ENCODE measurements at places on chromosomes 5 and 9.

GRCh38 chr9:84916769-84917168 lies 247.2 kb downstream of the NTRK2 start:
- no peak for DNase-seq

- no peak for DNase-seq
These were observed 142.6 kb upstream of the GAS1 start for GRCh38 chr9:87089929-87090328.

GRCh38 chr5:152549709-152550108 lies 144.6 kb upstream of the NMUR2 start:
- DNase-seq = no peak

DNA sequence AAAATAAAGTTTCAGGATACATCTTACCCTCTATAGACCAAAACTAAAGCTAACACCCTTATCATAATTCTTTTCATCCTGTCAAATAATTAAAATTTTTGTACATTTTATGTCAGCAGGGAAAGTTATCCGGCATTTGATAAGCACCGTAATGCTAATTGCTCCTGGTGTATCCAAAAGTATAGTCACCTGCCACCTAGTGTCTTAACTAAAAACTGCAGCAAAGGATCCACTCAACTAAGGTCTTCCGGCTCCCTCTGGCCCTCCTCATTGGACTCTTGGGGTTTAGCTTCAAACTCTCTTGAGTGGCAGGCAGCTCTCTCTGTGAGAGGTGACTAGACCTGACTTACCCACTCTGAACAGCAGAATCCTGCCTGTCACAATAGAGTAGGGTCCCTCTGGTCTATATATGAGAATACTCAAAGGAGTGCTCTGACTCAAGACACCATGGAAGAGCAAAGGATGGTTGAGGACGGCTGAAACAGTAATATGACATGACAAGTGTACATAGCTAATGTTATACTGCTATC lies 60.4 kb upstream of the CAST start:
- peak; percentile 80 for DNase-seq

DNA sequence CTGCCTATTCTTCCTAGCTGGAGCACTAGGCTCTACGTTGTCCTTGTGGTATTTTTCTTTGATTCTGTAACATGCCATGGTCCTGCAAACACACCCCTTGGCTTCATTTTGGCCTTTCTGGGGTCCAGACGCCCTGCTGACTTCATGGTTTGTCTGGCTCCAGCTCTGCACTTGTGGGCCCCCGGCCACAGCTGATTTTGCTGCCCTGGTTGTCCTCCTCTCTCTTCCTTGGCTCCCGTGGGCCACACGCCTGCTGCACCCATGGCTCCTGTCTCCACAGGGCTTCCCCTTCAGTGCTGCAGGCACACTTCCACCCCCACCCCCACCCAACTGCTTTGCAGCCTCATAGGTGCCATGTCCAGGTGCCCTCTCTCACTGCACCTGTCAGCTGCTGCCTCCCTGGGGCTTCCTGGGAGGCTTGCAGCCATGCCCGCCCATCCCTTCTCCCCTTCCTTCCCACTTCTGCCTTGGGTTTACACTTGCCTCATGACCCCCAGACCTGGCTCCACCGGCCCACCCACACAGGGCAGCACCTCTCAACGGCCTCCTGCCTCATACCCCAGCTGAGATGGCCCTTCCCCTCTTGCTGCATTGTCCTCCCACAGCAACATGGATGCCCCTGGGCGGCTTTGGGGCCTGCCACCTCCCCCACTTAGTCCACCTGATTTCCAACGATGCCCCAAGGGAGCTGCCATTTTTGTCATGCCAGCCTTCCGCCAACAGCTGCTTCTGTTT lies 25.6 kb downstream of the SLC6A3 start:
- DNase-seq = peak; percentile 35

DNA sequence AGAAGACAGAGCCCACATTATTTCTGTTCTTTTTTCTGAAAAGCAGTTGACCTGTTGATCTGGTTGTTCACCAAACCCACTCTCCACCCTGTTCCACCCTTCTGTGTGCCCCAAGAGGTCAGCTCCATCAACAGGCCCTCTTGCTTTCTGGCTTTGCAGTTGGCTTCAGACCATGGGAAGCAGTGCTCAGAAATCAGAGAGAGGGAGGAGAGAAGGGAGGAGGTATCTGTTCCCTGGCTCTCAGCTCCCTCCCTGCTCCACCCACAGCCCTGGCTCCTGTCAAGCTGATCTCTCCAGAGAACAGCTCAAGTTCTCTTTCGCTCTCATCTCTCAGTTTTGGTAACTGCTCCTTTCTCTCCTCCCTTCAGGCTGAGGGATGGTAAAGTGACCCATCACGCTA lies 144.2 kb upstream of the RAI14 start:
- no peak for DNase-seq

DNA sequence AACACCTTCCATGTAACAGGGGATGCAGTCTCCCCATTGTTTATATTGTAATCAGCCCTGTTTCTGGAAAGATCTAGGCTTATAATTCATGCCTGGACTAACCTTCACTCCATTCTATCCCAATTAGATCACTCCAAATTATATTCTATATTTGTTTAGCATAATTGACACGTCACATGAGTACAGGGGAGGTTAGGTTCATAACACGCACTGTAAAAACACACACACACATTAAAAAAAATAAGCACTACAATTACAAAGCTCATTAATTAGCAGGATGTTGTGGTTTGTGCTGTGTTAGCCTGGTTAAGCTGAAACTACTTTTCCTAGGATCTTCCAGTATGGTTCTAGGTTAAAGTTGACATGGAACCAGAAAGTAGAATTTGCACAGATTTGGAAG lies 126.0 kb downstream of the MLLT3 start:
- DNase-seq = no peak

GRCh38 chr5:3511519-3511918 lies 84.1 kb upstream of the IRX1 start:
- no peak for DNase-seq

- no peak for DNase-seq
These were observed 210.7 kb downstream of the HINT1 start for GRCh38 chr5:130954336-130954735.

DNA sequence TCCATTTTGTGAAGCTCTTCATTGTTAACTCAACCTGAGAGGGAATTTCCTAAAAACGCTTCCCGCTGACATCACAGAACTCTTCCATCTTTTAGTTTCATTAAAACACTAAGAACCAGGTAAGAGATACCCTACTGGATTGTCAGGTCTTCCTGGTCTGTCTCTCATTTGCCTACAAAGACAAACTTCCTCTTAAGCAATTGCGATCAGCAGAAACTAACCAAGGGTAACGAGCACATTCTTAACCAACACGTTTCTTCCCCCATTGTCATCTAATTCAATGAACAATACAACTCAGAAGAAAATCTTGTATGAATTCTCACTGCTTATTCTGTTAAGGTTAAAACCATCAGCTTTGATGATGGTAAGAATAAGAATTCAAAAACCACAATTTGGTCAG lies 6.6 kb downstream of the FBXW11 start:
- no peak for DNase-seq

- DNase-seq = no peak
These were observed 191.8 kb downstream of the ESM1 start for GRCh38 chr5:54793468-54794134.

- DNase-seq = no peak
These were observed 139.6 kb upstream of the LRRTM2 start for GRCh38 chr5:139014726-139015125.

DNA sequence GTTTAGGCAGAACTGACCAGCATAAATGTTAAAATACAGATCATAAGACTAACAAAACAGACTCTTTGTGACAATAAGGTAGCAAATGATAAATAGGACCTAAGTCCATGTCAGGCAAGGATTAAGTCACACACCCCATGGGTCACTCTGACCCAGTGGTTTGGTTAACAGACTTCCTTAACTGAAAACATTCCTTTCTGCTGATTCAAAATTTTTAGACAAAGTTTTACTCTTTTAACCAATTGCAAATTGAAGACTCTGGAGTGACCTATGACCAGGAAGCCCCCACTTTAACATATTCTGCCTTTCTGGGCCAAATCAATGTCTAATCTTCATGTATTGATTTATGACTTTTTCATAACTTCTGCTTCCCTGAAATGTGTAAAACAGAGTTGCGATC lies 4.9 kb upstream of the NXNL2 start:
- no peak for DNase-seq

GRCh38 chr5:39501397-39501796 lies 76.6 kb upstream of the DAB2 start:
- no peak for DNase-seq

DNA sequence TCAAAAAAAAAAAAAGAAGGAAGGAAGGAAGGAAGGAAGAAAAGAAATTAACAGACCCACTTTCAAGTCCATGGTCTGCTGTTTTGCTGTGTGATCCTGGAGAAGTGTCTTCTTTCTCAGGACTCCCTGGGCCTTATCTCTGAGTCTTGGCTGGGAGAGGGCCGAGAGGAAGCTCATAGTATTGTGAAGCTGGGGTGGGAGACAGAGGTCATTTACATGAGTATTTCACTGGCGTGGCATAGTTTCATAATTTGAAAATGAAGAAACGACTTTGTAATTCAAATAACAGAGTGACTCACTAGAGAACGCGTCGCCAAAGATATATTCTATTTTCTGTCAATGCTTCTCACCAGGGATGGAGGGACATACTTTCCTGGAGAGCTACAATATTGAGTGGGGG lies 2.4 kb upstream of the C9orf50 start:
- no peak for DNase-seq

DNA sequence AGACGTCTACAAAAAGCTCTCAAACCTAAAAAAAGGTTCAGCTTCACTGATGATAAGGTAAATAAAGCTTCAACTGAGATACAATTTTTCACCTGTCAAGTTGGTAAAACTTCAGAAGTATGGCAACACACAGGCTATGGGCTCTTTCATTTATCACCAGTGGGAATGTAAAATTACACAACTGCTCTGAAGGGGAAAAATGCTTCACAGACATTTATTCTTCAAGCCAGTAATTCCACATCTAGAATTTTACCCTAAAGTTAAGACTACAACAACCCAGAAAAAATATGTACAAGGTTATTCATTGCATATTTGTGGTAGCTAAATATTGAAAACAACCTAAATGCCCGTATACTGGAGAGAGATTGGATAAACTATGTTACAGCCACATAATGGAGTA lies 48.1 kb upstream of the NREP start:
- no peak for DNase-seq

DNA sequence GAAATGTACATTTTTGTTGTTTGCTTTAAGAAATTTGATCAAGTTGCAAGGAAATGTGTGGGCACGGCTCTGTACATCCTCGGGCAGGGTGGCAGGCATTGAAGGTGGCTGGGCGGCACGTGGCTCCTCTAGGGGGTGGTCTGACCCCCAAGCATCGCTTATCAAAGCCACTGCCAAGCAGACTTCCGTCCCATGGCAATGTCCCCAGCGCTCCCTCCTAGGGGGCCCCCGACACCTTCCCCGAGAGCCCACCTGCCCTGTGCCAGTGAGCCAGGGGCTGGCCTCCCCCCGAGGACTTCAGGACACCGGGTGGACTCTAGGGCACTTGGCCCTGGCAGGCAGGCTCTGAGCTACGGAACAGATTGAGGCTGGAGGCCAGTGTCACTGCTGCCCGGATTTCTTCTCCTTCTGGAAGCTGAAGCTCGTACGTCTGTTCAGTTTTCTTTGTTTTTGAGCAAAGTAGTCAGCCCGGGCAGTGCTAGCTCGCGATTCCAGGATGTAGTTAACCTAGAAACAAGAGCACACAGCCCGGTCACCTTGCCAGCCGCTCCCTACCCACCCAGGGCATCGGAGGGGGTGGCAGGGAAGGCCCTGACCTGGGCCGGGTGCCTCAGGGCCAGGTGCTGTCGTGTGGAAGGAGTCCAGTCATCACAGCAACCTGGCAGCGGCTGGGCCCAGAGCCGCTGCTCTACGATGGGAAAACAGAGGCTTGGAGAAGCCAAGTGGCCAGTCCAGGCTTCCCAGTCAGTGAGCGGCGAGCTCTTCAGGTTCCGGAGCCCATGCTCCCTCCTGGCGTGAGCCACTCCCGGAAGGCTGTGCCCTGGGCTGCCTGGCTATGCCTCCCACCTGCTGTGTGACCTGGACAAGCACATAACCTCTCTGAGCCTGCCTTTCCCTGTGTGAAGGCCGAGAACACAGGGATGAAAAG lies 177.1 kb downstream of the GAPVD1 start:
- no peak for DNase-seq

- no peak for DNase-seq
These were observed 74.7 kb upstream of the ELL2 start for GRCh38 chr5:96036301-96036700.

DNA sequence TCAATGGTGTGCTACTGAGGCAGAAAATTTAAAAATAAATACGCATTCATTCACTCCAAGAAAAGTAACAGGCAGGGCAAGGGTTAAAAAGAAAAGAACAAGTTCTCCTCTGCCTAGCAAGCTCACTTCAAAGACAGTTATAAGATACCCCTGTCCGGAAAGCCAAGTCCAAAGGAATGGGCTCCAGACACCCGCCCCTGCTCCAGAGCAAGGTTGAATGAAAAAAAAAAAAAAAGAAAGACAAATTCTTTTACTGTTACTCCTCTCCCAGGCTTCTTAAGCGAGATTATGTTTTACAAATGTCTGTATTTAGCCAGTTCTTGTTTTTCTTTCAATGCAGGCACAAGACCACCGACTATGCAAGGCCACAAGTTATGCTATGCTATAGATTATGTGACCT lies 9.1 kb upstream of the ANXA2R start:
- no peak for DNase-seq

GRCh38 chr5:155485386-155485785 lies 471.8 kb downstream of the KIF4B start:
- no peak for DNase-seq

- no peak for DNase-seq
These were observed 20.2 kb downstream of the IL7R start for GRCh38 chr5:35876922-35877321.

DNA sequence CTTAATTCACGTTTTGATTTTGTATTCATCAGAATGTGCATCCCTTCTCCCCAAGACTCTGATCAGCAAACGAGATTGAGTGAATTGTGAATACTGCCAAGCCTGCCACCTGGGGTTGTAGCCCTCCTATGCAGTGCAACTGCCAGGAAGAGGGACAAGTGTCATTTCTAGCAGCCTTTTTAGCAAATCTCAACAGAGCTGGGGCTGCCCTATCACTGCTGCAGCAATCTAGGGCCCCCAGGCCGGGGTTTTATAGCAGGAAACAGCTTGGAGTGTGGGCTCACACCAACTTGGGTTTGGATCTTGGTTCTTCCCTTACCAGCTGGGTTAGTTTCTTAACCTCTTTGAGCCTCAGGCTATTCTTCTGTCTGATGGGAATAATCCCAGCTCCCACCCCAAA lies 4.0 kb downstream of the CSF1R start:
- no peak for DNase-seq

GRCh38 chr5:14174230-14174636 lies 31.1 kb downstream of the TRIO start:
- no peak for DNase-seq

DNA sequence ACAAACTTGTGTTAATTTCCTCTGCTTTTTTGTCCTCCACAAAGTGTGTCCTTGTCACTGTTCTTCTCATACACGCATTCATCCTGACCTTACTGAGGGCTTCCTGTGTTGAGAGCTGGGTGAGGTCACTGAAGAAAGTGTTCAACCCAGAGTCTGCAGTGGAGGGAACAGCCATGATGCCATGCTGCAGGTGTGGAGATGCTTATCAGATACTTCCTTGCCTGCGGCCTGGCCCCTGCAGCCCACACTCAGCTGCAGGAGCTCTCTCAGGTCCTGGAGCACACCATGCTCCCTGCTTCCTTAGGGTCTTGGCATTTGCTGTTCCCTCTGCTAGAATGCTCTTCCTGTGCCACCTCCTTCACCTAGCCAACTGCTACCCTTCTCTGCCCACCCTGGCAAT lies 108.1 kb upstream of the SPRY4 start:
- DNase-seq = peak; percentile 39
